CD4-positive, alpha-beta T cell treated with Interleukin-4 for 4 hours (primary cell): ENCODE measurements at places on chromosomes 6 and 20.
A peak's percentile ranks its signal among the peaks of the same experiment; 100 is the strongest.

DNA sequence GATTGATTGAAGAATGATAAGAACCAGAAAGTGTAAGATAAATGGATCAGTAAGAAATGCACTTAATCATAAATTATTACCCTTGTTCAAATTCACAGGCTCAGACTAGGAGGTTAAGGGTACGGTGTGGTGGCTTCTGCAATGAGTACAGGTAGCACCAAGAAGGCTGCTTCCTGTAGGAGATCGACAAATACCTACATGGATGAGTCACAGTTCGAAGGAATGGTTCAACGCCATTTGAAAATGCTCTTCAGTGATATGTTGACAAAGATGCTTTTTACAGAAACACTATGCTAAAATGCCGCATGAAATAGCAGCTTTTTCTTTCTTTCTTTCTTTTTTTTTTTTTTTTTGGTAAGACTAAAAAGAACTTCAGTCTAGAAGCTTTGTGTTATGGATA lies 116.2 kb downstream of the DTNBP1 start:
- no peak for DNase-seq

DNA sequence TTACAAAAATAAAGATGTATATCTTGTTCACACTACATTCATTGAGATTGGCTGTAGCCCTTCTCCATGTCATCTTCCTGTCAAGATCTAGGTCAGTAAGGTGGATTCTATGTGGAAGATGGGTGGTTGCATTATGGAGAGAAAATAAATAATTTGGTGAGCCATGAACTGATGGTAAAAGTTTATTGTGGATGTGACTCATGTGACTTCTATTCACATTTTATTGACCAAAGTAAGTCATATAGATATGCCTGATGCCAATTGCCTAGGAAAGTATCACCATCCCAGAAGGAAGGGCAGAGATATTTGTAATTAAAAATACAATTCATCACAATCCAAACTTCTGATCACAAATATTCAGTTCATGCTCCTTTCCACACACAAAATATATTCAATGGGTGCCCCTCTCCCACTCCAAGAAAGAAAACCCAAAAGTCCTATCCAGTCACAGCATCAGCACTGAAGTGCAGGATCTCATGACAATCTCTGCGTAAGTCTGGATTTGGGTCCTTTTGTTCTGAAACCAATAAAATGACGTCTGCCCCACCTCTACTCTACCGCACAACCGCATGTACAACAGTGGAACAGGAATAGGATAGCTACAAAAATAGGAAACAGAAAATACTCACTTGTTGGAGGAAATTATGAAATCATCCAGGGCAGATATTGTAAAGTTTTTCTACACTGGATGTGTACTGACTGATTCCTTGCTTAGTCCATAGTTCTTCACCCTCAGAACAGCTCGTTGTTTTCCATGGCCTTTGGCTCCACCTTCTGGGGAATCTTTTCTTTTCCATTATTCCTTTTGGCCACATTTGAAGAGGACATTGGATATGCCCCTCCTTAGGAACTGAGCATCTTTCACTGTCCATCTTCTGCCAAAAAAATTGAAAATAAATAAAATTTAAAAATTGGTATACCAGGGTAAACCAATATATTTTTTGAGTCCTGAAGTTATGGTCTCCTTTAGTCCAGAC lies 16.1 kb upstream of the SLC17A3 start:
- no peak for DNase-seq

DNA sequence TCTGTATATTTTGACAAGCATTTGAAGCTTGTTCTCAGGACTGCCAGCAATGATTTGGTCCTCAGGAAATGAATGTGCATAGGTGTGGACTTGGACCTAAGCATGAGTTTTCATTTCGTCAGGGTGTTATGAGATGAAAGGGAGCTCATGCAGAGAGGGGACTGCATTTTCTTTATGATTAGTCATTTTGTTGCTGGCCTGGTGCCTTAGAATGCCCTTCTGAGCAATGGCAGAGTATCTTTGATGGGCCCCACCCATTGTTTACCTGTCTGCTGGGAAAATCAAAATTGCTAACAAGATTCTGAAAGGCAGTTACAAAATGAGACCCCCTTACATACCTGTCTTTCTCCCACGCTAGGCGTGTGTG lies 51.5 kb upstream of the MTHFD1L start:
- DNase-seq: no peak

DNA sequence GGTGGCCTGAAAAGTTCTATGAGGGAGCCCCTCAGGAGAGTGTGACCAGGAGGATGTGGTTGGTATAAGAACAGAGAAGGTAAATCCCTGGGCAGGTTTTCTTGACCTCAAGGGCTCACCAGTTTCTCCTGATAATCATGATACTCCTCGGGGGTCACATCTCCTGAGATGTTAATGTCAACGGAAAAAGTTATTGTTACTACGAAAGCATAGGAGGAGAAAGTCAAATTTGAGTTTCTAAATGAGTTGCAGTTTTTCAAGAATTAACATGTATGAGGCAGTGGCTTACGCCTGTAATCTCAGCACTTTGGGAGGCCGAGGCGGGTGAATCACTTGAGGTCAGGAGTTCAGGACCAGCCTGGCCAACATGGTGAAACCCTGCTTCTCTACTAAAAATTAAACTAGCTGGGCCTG lies 23.4 kb downstream of the MGME1 start:
- no peak for DNase-seq

- DNase-seq: no peak
Measured at GRCh38 chr6:117906958-117907600, at the start of gene SLC35F1. Gene SLC35F1, plus strand, starts transcription at chr6:117907264.

GRCh38 chr6:35027807-35028206 lies 113.3 kb downstream of the TCP11 start:
- DNase-seq: no peak

DNA sequence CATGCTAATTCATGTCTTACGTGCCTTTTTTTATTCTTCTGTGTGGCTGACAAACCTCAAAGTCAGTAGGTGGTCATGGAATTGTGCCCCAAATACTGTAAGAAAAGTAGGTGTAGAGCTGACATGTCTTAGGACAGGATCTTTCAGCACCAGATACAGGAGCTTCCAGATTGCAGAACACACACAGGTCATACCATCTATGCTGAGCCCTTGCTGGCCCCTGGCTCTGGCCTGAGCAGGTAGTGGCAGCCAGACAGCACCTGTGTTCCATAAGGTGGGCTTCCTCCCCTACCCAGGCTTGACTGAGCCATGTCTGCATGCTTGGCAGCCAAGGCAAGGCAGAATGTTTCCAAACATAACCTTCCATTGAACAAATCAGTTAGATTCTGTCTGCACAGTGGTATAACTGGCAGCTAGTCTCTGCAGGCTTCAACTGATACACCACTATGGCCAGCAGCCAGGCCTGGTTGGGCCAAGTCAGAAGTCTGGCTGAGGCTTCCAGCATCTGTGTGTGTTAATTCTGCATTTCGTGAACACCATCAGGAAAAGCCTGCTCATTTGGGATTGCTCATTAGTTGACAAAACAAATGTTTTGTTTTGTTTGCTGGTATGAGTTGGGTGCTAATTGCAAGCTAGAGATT lies 366.5 kb downstream of the FOXA2 start:
- DNase-seq: no peak

- peak; percentile 40 for DNase-seq
Measured at GRCh38 chr6:49531774-49532569, 18.5 kb upstream of the C6orf141 start.

GRCh38 chr20:35883778-35884540 lies 70.3 kb downstream of the SCAND1 start:
- peak; percentile 53 for DNase-seq

GRCh38 chr20:60365064-60365666 lies 406.9 kb downstream of the CDH26 start:
- no peak for DNase-seq

DNA sequence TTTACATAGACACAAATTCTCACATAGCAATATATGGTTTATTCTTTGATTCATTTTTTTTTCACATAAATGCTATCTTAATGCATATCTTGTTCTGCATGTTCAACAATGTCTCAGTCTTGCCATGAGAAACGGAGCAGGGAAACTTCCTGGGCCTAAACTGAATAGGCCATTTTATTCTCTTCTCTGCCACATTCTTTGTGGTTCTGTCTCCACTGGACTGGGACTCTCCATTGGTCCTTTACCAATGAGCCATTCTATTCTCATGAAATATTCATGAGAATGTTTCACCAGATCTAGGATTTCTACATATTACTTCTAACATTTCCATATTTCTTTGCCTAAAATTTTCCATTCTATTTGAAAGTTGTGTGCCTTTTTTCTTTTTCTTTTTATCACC lies 42.8 kb downstream of the LAMA2 start:
- no peak for DNase-seq

DNA sequence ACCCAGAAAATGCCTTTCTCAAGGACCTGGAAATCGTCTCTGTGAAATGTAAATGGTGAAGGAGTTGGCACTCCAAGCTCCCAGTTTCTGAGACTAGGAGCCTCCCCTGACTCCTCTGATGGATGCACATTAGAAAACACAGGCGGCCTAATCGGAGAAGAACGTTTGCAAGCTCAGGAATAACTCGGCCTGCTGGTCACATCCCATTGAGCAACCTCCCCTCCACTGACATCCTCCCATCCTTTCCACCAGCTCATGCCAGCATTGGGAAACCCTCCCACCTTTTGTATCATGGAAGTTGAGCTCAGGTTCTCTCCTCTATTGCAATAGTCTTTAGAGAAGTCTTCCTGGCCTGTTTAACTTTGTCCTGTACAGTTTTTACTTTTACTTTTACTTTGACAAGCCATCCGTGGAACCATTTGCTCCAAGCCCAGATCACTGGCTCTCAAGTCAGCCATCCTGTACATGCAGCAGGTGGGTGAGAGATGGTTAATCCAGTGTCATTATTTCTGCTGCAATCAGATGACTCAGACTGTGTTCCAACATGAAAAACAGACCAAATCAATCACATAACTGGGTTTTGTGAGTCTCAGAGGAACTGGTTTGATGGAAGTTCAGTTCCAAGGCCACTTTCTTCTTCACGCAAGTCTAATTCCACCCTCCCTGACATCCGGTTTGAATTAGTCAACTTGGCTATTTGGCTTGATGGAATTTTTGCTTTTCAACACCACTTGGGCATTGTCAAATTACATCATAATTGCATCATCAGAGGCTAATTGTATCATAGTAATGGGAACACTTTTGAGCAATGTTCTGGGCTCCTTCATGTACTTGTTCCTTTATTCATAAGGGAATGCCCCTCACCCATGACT lies 619.4 kb upstream of the CDH4 start:
- DNase-seq: no peak

DNA sequence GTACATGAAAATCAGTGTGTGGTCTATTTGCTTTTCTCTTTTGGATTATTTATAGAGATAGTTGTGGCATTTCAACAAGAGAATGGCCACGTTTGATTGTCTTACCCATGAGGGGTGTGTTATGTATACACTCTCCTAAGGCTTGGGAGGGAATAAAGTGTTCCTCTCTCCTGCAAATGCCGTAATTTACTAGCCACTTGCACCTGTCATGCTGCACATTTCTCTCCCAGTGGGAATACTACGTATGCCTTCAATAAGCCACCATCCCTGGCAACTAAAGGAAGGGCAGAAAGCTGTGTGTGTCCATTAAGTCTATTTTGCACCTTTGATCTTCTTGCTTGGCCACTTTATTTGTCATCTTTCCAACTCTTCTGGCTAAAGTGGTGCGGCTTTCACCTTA lies 541.2 kb downstream of the QKI start:
- DNase-seq: no peak

DNA sequence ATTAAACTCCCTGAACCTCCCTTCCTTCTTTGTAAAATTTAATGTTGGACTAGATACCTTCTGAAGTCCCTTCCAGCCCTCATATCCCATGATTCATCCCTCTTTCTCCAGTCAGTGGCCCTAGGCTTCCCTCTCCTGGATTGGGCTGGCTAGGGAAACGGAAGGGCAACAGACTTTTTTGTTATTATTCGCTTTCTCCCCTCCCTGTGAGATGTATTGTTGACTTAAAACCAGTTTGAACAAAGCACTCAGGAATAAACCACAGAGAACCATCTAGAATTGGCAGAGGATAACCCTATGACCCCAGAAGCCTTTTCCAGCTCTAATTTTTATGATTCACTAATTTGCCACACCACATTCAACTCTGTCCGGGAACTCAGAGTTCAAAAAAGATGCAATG lies 239.7 kb upstream of the SUPT3H start:
- no peak for DNase-seq

- DNase-seq: no peak
Measured at GRCh38 chr20:45998761-45999160, 9.9 kb upstream of the MMP9 start.

GRCh38 chr20:16528078-16528477 lies 45.2 kb downstream of the KIF16B start:
- DNase-seq: no peak

GRCh38 chr6:151822252-151823111 lies 15.0 kb downstream of the ESR1 start:
- DNase-seq: no peak

DNA sequence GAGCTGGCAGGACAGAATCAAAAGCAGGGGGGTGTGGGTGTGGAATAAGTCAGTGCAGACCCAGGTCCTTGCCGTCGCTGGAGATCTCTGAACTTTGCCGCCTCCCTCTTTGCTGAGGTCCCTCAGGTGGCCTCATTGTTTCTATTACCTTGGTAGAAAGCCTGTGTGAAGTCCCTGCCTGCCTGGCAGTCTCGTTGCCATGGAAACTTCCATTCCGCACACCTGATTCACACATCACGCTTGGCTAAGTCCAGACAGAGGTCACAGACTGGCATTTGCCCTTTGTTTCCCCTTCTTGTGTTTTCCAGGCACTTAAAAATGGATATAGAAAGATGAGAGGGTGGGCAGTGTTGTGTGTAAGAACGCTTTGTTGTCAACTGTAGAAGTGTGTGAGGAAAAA lies 260.6 kb downstream of the PRL start:
- DNase-seq: no peak

- DNase-seq: no peak
Measured at GRCh38 chr6:113598786-113599185, 258.4 kb upstream of the MARCKS start.

DNA sequence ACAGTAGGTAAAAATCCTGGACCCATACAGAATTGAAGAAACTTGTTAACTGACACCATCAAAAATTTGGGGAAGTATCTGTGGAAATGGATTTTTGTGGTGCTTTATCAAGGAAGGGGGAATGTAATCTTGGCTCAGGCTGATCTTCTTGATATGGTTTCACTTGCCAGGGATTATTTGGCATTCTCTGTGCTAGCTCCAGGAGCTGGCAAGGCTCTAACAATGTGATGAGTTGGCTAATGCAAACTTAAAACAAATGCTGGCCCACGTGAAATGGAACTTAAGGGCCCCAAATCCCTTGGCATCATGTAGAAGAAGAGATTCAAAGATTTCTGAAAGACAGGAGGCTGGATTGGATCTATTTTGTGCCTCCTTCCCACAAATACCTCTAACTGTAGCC lies 13.1 kb downstream of the KCNS1 start:
- DNase-seq: no peak
